ENCODE measurements at places on chromosomes 7 and 10. TPM values are rescaled to one million over a fixed set of nuclear protein-coding genes. Genes with fewer than 3 reads are reported as not detected.

- no peaks in the 10 kb centered on the region for H3K36me3 ChIP-seq
- no peak for DNase-seq
- no peaks in the 10 kb centered on the region for H3K4me1 ChIP-seq
- no peak overlapping the region for H3K4me3 ChIP-seq
- H3K27me3 ChIP-seq, result peaks cover 3% of the 10 kb centered on the region
Measured at GRCh38 chr10:98619446-98619845, 172.7 kb upstream of the HPS1 start.

GRCh38 chr7:90972906-90973550 lies 291.2 kb upstream of the FZD1 start:
- no peaks in the 10 kb centered on the region for H3K27me3 ChIP-seq
- DNase-seq, result no peak
- no peaks in the 10 kb centered on the region for H3K4me1 ChIP-seq

DNAJB6 gene
- 232 TPM for total RNA-seq

- no peaks in the 10 kb centered on the region for H3K27me3 ChIP-seq
- H3K36me3 ChIP-seq, result no peaks in the 10 kb centered on the region
- peak within 1 kb of the TSS; percentile 28 for H3K4me3 ChIP-seq
- DNase-seq, result no peak
- H3K4me1 ChIP-seq, result peaks cover 11% of the 10 kb centered on the region
Measured at GRCh38 chr7:1087952-1088920, at the start of gene GPER1. Gene GPER1 (plus strand): TSS chr7:1088113. CDS start chr7:1091729, 3,616 bp downstream.

TMEM26 gene
- total RNA-seq, result not detected

DNA sequence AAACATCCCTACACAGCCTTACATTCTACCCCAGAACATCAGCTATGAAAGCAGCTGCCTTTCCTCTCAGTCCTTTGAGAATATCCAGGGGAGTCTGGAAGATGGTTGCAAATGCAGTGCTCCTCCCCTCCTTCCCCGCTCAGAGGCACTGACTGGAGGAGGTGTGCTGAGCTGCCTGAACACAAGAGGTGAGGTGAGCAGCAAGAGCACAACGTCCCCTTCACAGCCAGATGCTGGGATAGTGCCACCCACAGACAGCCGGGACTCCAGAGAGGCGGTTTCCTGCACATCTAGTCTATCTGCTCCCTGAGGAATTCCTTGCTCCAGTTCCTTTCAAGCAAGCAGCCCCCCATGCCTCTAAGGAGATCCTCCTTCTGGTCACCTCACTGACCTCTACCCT lies 74.2 kb downstream of the EZH2 start:
- H3K27me3 ChIP-seq, result no peaks in the 10 kb centered on the region
- no peak overlapping the region for H3K4me3 ChIP-seq
- H3K27ac ChIP-seq, result no peak overlapping the region
- H3K4me1 ChIP-seq, result no peaks in the 10 kb centered on the region
- peaks cover 27% of the 10 kb centered on the region for H3K36me3 ChIP-seq

EXOC6 gene
- 6.6 TPM for total RNA-seq

LIPK gene
- not detected for total RNA-seq

PAOX gene
- total RNA-seq, result 1.9 TPM

- H3K27ac ChIP-seq, result no peak overlapping the region
- no peaks in the 10 kb centered on the region for H3K36me3 ChIP-seq
- DNase-seq, result no peak
- H3K4me1 ChIP-seq, result peaks cover 6% of the 10 kb centered on the region
Measured at GRCh38 chr7:451255-452225, 68.1 kb downstream of the PDGFA start.

- no peaks in the 10 kb centered on the region for H3K36me3 ChIP-seq
- no peak overlapping the region for H3K27ac ChIP-seq
- no peak for DNase-seq
- no peak overlapping the region for H3K4me3 ChIP-seq
- no peaks in the 10 kb centered on the region for H3K27me3 ChIP-seq
- H3K4me1 ChIP-seq, result no peaks in the 10 kb centered on the region
Measured at GRCh38 chr10:85061401-85061800, 733.0 kb downstream of the CCSER2 start.

- H3K36me3 ChIP-seq, result no peaks in the 10 kb centered on the region
- H3K4me1 ChIP-seq, result no peaks in the 10 kb centered on the region
- no peak overlapping the region for H3K4me3 ChIP-seq
Measured at GRCh38 chr7:21185653-21186265, 242.1 kb upstream of the SP4 start.

GRCh38 chr7:129952653-129953560 lies at the start of gene UBE2H:
Gene UBE2H (minus strand): TSS chr7:129952960. CDS start chr7:129952555, 405 bp downstream.
- H3K27ac ChIP-seq, result peak within 1 kb of the TSS; percentile 82
- H3K36me3 ChIP-seq, result no peaks in the 10 kb centered on the region
- peaks cover 35% of the 10 kb centered on the region for H3K4me1 ChIP-seq

GRCh38 chr7:151142686-151143040 lies 24.8 kb downstream of the GBX1 start:
- DNase-seq, result no peak
- H3K4me1 ChIP-seq, result no peaks in the 10 kb centered on the region
- no peaks in the 10 kb centered on the region for H3K27me3 ChIP-seq
- no peak overlapping the region for H3K27ac ChIP-seq
- H3K36me3 ChIP-seq, result peaks cover 14% of the 10 kb centered on the region

FAM131B gene
- 0.14 TPM for total RNA-seq

SPDYE3 gene
- total RNA-seq, result not detected

GRCh38 chr7:80018941-80019808 lies 115.5 kb upstream of the GNAI1 start:
- DNase-seq, result peak; percentile 4
- H3K27me3 ChIP-seq, result no peaks in the 10 kb centered on the region
- H3K4me3 ChIP-seq, result no peak overlapping the region
- no peaks in the 10 kb centered on the region for H3K4me1 ChIP-seq
- no peak overlapping the region for H3K27ac ChIP-seq

WNT2 gene
- total RNA-seq, result not detected

ZNHIT1 gene
- total RNA-seq, result 30.6 TPM

WASHC2C gene
- total RNA-seq, result 62.9 TPM

DNA sequence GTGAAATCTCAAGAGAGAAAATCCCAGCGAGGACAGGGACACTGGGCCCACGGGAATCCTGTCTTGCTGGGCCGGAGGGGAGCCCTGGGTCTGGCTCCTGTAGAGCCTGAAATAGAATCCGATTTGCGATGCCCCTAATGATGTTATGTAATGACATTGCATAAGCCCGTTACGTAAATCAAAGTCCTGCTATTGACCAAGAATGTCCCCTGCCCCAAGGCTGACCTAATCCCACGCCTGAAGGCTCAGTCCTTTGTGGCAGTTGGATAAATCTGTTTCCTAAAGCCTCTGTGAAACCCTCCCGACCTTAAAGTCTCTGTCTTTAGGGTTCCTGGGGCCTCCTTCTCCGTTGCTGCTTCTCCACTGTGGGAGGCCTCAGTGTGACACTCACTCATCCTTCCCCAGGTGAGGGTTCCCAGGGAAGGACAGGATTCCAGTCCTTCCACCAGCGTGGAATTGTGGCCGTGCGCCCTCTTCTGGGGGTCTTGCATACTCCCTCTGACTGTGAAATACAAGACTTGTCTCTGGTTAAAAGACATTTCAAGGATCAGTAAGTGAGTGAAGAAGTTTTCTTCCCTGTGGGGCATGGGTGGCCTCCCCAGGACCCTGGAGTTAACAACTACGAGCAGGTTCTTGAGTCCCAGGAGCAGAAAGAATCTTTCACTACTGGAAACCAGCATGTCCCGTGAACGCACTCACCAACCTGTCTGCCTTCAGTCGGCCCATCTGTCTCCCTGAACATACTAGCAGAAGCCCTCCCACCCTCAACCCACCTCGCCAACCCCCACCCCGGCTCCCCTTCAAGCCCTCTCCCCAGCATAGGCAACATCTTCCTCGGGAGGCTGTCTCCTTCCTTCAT lies 19.8 kb downstream of the ZNF467 start:
- H3K27ac ChIP-seq, result no peak overlapping the region
- H3K36me3 ChIP-seq, result no peaks in the 10 kb centered on the region
- H3K4me3 ChIP-seq, result no peak overlapping the region
- no peak for DNase-seq
- no peaks in the 10 kb centered on the region for H3K27me3 ChIP-seq
- no peaks in the 10 kb centered on the region for H3K4me1 ChIP-seq

HTR5A gene
- not detected for total RNA-seq

- DNase-seq, result no peak
- H3K4me3 ChIP-seq, result no peak overlapping the region
- no peaks in the 10 kb centered on the region for H3K27me3 ChIP-seq
- no peaks in the 10 kb centered on the region for H3K36me3 ChIP-seq
- H3K4me1 ChIP-seq, result peaks cover 3% of the 10 kb centered on the region
Measured at GRCh38 chr10:133457100-133457841, 3.5 kb downstream of the SCART1 start.

GRCh38 chr7:922334-923107 lies 32.0 kb downstream of the ADAP1 start:
- no peaks in the 10 kb centered on the region for H3K36me3 ChIP-seq
- H3K4me3 ChIP-seq, result peak overlapping the region; percentile 77
- peaks cover 60% of the 10 kb centered on the region for H3K4me1 ChIP-seq
- H3K27ac ChIP-seq, result peak overlapping the region; percentile 89

VIPR2 gene
- total RNA-seq, result 0.80 TPM

- no peak overlapping the region for H3K4me3 ChIP-seq
- no peaks in the 10 kb centered on the region for H3K4me1 ChIP-seq
- no peak for DNase-seq
- peaks cover 18% of the 10 kb centered on the region for H3K27me3 ChIP-seq
- no peaks in the 10 kb centered on the region for H3K36me3 ChIP-seq
Measured at GRCh38 chr10:48610585-48611093, 5.8 kb upstream of the ARHGAP22 start.

Data from CD4-positive, alpha-beta T cell (primary cell).